Esophagus mucosa (tissue), 1 donor: ENCODE measurements at places on chromosomes 3 and 15. TPM values are rescaled to one million over a fixed set of nuclear protein-coding genes. Genes with fewer than 3 reads are reported as not detected.

Gene GCSAM
- 1.1 TPM for total RNA-seq

Gene DISP2
- total RNA-seq, result 0.28 TPM

Gene SERPINI2
- not detected for total RNA-seq

Gene SLC12A8
- 7.7 TPM for total RNA-seq

Gene STAB1
- 21.2 TPM for total RNA-seq

Gene ALS2CL
- total RNA-seq, result 55.7 TPM

Gene ZNF80
- not detected for total RNA-seq

Gene KIF15
- total RNA-seq, result 7.3 TPM

Gene TNNC1
- total RNA-seq, result 0.88 TPM

Gene IGDCC3
- total RNA-seq, result 0.08 TPM

Gene RHOV
- total RNA-seq, result 118 TPM

Gene NCK1
- total RNA-seq, result 61.9 TPM

Gene SCAPER
- total RNA-seq, result 19.5 TPM

Gene NCBP2
- 28.2 TPM for total RNA-seq

Gene GOLGA8Q
- total RNA-seq, result not detected

Gene CNTN4
- 0.68 TPM for total RNA-seq

Gene SPRED1
- 10.0 TPM for total RNA-seq

Gene GPR176
- total RNA-seq, result 0.40 TPM

Gene SMARCC1
- total RNA-seq, result 51.2 TPM

Gene CCR1
- total RNA-seq, result 0.52 TPM

Gene INTS14
- total RNA-seq, result 28.8 TPM

Gene RPLP1
- 2,110 TPM for total RNA-seq

Gene GPR27
- total RNA-seq, result 4.3 TPM

Gene TMIE
- total RNA-seq, result 1.6 TPM

Gene ZNF619
- 3.6 TPM for total RNA-seq

Gene FMN1
- 4.6 TPM for total RNA-seq

Gene GABRB3
- 0.52 TPM for total RNA-seq

Gene ATP10A
- total RNA-seq, result 0.44 TPM

Gene ANKDD1A
- total RNA-seq, result 1.6 TPM

Gene TEX55
- total RNA-seq, result not detected

Gene ZBTB47
- 3.7 TPM for total RNA-seq
